A549 treated with Hydrocortisone at 1 μM for 4 hours (cell line): ENCODE measurements at places on chromosomes 1 and 21. TPM values are rescaled to one million over a fixed set of nuclear protein-coding genes. Genes with fewer than 3 reads are reported as not detected.

KRTAP12-2 gene
- not detected in 5 replicates for total RNA-seq

CD34 gene
- 0.03 TPM in 1 of 5 replicates, not detected in the others for total RNA-seq

MPL gene
- 0.17 to 0.22 TPM (median 0.21 TPM) in 3 of 5 replicates, not detected in the others for total RNA-seq

USH2A gene
- not detected in 5 replicates for total RNA-seq

PRAMEF8 gene
- not detected in 5 replicates for total RNA-seq

CFAP107 gene
- not detected in 5 replicates for total RNA-seq

UTP11 gene
- total RNA-seq, result 40.6 to 71.1 TPM (median 40.8 TPM) in 5 replicates

ATF3 gene
- total RNA-seq, result 25.1 to 37.2 TPM (median 34.7 TPM) in 5 replicates
